GM23248 (cell line): ENCODE measurements at places on chromosomes 4 and X. TPM values are rescaled to one million over a fixed set of nuclear protein-coding genes. Genes with fewer than 3 reads are reported as not detected.

EREG gene
- 4.2 and 4.4 TPM in 2 replicates for total RNA-seq

SLC25A53 gene
- total RNA-seq = 6.1 and 9.9 TPM in 2 replicates

AMBN gene
- total RNA-seq = not detected in 2 replicates

CENPI gene
- 9.6 and 11.8 TPM in 2 replicates for total RNA-seq

P2RY8 gene
- total RNA-seq = not detected in 2 replicates

NXF3 gene
- 13.6 and 31.4 TPM in 2 replicates for total RNA-seq

MGAT4D gene
- total RNA-seq = not detected in 2 replicates

BST1 gene
- 32.6 and 33.3 TPM in 2 replicates for total RNA-seq

UGT2B7 gene
- not detected in 2 replicates for total RNA-seq

GRID2 gene
- total RNA-seq = not detected in 2 replicates

TMEM129 gene
- total RNA-seq = 55.4 and 80.2 TPM in 2 replicates

GRCh38 chr4:93827272-93827947 is 1.1 kb upstream of the ATOH1 start:
- H3K36me3 ChIP-seq = no peaks in the 10 kb centered on the region
- H3K27ac ChIP-seq = no peak overlapping the region
- peaks cover 66% of the 10 kb centered on the region for H3K27me3 ChIP-seq
- no peak for DNase-seq

DNA sequence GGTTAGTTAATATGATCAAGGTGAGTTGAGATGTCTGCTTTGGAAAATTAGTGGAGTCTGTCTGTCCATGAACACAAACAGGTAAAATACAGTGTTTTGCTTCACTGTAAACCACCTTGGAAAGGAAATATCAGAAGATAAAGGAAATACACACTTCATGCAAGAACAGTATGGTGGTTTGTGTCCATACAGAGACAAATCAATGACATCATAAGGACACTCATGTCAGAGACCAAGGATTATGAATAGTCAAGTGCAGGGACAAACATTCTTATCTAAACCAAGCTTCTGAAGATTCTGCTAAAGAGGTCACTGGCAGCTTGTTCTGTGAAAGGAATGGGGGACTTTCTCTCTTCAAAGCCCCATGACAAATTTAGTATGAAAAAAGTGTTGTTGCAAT is 322.9 kb upstream of the F9 start:
- H3K4me1 ChIP-seq = no peaks in the 10 kb centered on the region
- no peaks in the 10 kb centered on the region for H3K36me3 ChIP-seq
- H3K4me3 ChIP-seq = no peak overlapping the region
- H3K27me3 ChIP-seq = 0 out of 2 replicates have a peak, but pooled peaks cover 4% of the 10 kb centered on the region
- DNase-seq = no peak

- peaks cover 9% of the 10 kb centered on the region; the same call in 1 of the 2 replicates for H3K4me1 ChIP-seq
- no peaks in the 10 kb centered on the region for H3K27me3 ChIP-seq
- H3K27ac ChIP-seq = no peak overlapping the region
- no peaks in the 10 kb centered on the region for H3K36me3 ChIP-seq
These were observed 36.6 kb upstream of the GRPEL1 start for GRCh38 chr4:7104366-7105031.

DNA sequence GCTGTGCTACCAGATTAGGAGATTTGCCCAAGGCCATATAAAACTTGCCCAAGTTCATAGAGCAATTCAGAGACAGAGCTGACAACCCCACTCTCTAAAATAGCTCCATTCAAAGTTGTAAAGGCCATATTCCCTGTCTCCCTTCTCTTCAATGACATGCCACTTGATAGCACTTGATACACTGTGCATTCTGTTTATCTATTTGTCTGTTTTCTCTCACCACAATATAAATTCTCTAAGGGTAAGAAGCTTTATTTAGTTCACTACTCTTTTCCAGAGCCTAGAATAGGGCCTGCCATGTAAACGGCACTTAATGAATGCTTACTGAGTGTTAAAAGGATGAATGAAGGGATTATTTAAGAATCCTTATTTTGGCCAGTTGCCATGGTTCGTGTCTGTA is 24.1 kb upstream of the MAP9 start:
- DNase-seq = no peak
- H3K27ac ChIP-seq = no peak overlapping the region
- H3K36me3 ChIP-seq = no peaks in the 10 kb centered on the region
- H3K27me3 ChIP-seq = no peaks in the 10 kb centered on the region
- no peaks in the 10 kb centered on the region for H3K4me1 ChIP-seq
- no peak overlapping the region for H3K4me3 ChIP-seq

GRCh38 chr4:40749717-40750460 is at the start of gene NSUN7:
NSUN7 (plus strand) TSS chr4:40749955; CDS start chr4:40750694, 739 bp downstream.
- peak; percentile 38 for DNase-seq
- H3K4me1 ChIP-seq = no peaks in the 10 kb centered on the region
- peak within 1 kb of the TSS; percentile 64 for H3K4me3 ChIP-seq
- H3K27ac ChIP-seq = no peak within 1 kb of the TSS
- H3K36me3 ChIP-seq = no peaks in the 10 kb centered on the region

DNA sequence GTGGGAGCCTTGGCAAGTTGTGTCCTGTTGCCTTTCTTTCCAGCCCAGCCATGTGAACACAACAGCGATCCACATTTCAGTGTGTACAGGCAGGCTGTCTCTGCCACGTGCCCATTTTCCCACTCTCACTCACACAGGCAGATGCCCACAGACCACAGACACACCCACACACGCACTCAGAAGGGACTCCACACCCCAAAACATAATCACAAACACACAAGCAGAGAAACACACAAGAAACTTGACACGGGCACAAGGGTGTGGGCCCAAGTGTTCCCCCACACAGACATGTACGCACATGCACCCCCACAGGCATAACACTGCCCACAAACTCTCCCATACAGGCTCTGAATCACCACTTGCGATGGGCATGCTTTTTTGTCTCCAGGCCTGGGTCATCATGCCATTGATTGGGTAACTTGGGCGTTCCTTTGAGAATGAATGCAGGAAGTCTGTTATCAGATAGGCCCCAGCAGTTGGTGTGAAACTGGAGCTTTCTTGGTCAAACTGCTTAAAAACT is 84.3 kb downstream of the NBDY start:
- H3K4me3 ChIP-seq = peak overlapping the region; percentile 62
- peak; percentile 91 for DNase-seq
- peaks cover 16% of the 10 kb centered on the region for H3K4me1 ChIP-seq
- no peaks in the 10 kb centered on the region for H3K27me3 ChIP-seq
- no peaks in the 10 kb centered on the region for H3K36me3 ChIP-seq

DNA sequence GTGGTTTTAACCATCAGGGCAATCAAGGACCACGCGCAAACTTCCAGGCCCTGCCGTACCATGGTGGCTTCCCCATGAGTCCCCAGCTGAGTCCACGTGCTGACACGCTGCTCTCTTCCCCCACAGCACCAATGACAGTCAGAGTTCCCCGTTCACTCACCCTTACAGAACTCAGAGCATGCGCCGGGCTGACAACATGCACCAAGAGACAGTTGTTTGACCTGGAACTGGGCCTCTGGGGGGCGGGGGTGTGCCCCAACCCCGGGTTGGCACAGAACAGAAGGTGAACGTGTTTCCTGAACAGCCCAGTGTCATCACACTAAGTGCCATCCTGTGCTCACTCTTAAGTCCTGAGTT is 29.4 kb downstream of the IRF2 start:
- no peaks in the 10 kb centered on the region for H3K27me3 ChIP-seq
- DNase-seq = no peak
- no peak overlapping the region for H3K4me3 ChIP-seq
- peaks cover 14% of the 10 kb centered on the region for H3K4me1 ChIP-seq

- H3K27me3 ChIP-seq = no peaks in the 10 kb centered on the region
- H3K27ac ChIP-seq = no peak overlapping the region
- no peak overlapping the region for H3K4me3 ChIP-seq
These were observed 1180.2 kb upstream of the ADGRL3 start for GRCh38 chr4:60019946-60020345.

GRCh38 chr4:143285696-143286437 is 50.8 kb upstream of the GAB1 start:
- no peak overlapping the region for H3K4me3 ChIP-seq
- DNase-seq = peak; percentile 20
- no peaks in the 10 kb centered on the region for H3K36me3 ChIP-seq
- H3K27me3 ChIP-seq = no peaks in the 10 kb centered on the region
- peaks cover 19% of the 10 kb centered on the region for H3K4me1 ChIP-seq

DNA sequence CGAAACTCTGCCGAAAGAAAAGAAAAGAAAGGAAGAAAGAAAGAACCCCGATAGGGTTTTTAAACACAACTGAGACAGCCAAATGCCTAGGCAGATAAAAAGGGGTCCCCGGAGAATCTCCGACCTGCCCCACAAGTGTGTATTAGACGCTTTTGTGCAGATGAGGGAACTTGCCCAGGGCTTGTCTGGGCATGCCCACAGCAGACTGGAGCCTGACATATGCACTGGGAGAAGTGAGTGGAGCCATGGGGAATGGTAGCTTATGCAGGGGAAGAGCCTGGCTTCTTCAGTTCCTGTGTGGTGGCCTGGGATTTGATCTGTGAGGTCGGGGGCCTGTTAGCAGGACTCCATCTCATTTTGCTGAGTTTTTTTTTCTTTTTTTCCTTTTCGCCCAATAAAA is 199.0 kb downstream of the GPC3 start:
- H3K27ac ChIP-seq = no peak overlapping the region
- no peaks in the 10 kb centered on the region for H3K27me3 ChIP-seq
- no peaks in the 10 kb centered on the region for H3K4me1 ChIP-seq
- H3K36me3 ChIP-seq = no peaks in the 10 kb centered on the region

- peak; percentile 45 for DNase-seq
- H3K4me3 ChIP-seq = no peak overlapping the region
- no peak overlapping the region for H3K27ac ChIP-seq
- H3K27me3 ChIP-seq = no peaks in the 10 kb centered on the region
- H3K4me1 ChIP-seq = no peaks in the 10 kb centered on the region
These were observed 126.7 kb upstream of the MBNL3 start for GRCh38 chrX:132615391-132616131.

- H3K4me1 ChIP-seq = no peaks in the 10 kb centered on the region
- H3K36me3 ChIP-seq = no peaks in the 10 kb centered on the region
- H3K4me3 ChIP-seq = no peak overlapping the region
- no peak for DNase-seq
- no peak overlapping the region for H3K27ac ChIP-seq
These were observed 188.3 kb downstream of the SH3BGRL start for GRCh38 chrX:81390237-81390636.

DNA sequence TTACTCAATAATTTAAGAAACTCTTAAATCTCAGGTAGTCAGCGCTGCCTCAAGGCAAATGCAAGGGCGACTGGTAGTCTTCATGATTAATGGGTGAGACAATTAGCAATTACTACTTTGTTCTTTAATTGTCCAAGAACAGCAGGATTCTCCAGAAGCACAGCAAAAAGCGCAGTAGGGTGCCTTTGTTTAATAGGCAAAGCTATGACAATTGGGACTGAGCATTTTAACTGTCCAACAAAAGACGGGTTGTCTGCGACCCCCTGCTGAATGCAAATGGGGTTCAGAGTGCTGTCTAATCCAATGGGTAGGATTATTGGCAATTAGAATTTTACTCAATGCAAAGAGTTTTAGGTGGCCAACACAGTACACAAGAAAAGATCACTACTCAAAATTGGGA is 286.1 kb downstream of the CHIC1 start:
- no peak overlapping the region for H3K4me3 ChIP-seq
- H3K36me3 ChIP-seq = no peaks in the 10 kb centered on the region
- no peaks in the 10 kb centered on the region for H3K4me1 ChIP-seq
- no peaks in the 10 kb centered on the region for H3K27me3 ChIP-seq

GRCh38 chr4:105147553-105148161 is 981 bp downstream of the TET2 start:
- peak; percentile 59 for DNase-seq
- 0 out of 2 replicates have a peak overlapping the region, but pooled peaks have one; percentile 48 for H3K27ac ChIP-seq
- H3K4me1 ChIP-seq = peaks cover 9% of the 10 kb centered on the region
- no peaks in the 10 kb centered on the region for H3K36me3 ChIP-seq
- peak overlapping the region; percentile 99 for H3K4me3 ChIP-seq
- no peaks in the 10 kb centered on the region for H3K27me3 ChIP-seq

GRCh38 chrX:19245711-19246269 is 97.9 kb upstream of the PDHA1 start:
- H3K4me3 ChIP-seq = no peak overlapping the region
- H3K4me1 ChIP-seq = no peaks in the 10 kb centered on the region
- no peaks in the 10 kb centered on the region for H3K27me3 ChIP-seq
- H3K36me3 ChIP-seq = no peaks in the 10 kb centered on the region
- DNase-seq = no peak
- H3K27ac ChIP-seq = no peak overlapping the region

DNA sequence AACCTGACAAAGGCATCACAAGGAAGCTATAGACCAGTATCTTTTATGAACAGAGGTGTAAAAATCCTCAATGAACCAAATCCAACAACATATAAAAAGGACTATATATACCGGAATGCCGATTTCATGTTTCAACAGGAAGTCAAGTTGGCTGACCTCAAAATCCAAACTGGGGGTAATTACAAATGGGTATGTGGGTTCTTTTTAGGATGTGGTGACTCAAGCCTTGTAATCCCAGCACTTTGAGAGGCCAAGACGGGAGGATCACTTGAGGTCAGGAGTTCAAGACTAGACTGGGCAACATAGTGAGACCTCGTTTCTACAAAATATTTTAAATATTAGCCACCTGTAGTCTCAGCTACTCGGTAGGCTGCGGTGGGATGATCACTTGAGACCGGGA is 10.4 kb downstream of the PRSS48 start:
- H3K4me3 ChIP-seq = no peak overlapping the region
- peaks cover 13% of the 10 kb centered on the region for H3K4me1 ChIP-seq
- H3K27ac ChIP-seq = no peak overlapping the region
- H3K36me3 ChIP-seq = no peaks in the 10 kb centered on the region

DNA sequence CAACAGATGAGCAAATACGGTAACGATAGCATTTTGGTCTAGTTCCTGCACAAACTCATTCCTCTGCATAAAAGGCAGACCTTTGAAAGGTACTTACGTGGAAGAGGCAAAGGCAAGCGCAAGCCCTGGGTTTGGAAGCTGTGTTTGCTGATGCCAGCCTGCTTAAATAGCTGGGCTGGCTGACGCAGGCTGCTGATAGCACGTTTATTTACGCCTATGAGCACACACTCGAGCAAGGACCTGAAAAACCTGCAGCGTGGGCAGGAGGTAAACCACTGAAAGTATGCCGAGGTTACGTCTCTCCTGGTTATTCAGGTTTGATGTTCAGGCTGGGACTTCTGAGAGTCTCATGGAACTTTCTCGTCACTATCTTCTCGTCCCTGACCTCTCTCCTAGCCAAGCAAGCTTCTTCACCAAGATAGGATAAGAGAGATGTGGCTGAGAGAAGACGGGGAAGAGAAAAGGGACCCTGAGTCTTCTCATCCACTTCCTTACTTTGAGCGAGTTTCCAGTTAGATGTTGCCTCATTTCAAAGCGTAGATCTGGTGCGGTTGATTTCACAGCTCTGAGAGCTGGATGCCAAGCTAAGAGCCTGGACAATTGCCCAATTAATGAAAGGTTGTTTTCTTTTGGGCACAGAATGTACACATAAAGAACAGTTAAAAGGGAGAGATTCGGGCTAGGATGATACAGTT is at the start of gene HOPX:
TSS of gene HOPX (minus strand) at position 139 of the 695 bp plus-strand sequence. CDS start 23,480 bp downstream, outside the sequence.
- no peak within 1 kb of the TSS for H3K4me3 ChIP-seq
- no peaks in the 10 kb centered on the region for H3K36me3 ChIP-seq
- 0 out of 2 replicates have a peak, but pooled peaks cover 2% of the 10 kb centered on the region for H3K4me1 ChIP-seq
- no peak within 1 kb of the TSS for H3K27ac ChIP-seq
- DNase-seq = no peak
- H3K27me3 ChIP-seq = peaks cover 54% of the 10 kb centered on the region

GRCh38 chr4:121243485-121243884 is 79.4 kb upstream of the TNIP3 start:
- H3K4me1 ChIP-seq = peaks cover 15% of the 10 kb centered on the region
- H3K27ac ChIP-seq = no peak overlapping the region
- H3K27me3 ChIP-seq = no peaks in the 10 kb centered on the region
- DNase-seq = peak; percentile 67

- H3K36me3 ChIP-seq = no peaks in the 10 kb centered on the region
- no peak overlapping the region; the same call in 1 of the 2 replicates for H3K4me3 ChIP-seq
- H3K27ac ChIP-seq = peak overlapping the region; percentile 20; the same call in 1 of the 2 replicates
- H3K4me1 ChIP-seq = peaks cover 14% of the 10 kb centered on the region
These were observed 29.9 kb upstream of the UBE2NL start for GRCh38 chrX:143854006-143854405.

- H3K27ac ChIP-seq = no peak overlapping the region
- no peaks in the 10 kb centered on the region for H3K4me1 ChIP-seq
- H3K36me3 ChIP-seq = no peaks in the 10 kb centered on the region
- H3K4me3 ChIP-seq = no peak overlapping the region
- no peak for DNase-seq
These were observed 465.4 kb upstream of the GRID2 start for GRCh38 chr4:91838181-91838861.
